ENCODE measurements at places on chromosomes 11 and 22. TPM values are rescaled to one million over a fixed set of nuclear protein-coding genes. Genes with fewer than 3 reads are reported as not detected.

DNA sequence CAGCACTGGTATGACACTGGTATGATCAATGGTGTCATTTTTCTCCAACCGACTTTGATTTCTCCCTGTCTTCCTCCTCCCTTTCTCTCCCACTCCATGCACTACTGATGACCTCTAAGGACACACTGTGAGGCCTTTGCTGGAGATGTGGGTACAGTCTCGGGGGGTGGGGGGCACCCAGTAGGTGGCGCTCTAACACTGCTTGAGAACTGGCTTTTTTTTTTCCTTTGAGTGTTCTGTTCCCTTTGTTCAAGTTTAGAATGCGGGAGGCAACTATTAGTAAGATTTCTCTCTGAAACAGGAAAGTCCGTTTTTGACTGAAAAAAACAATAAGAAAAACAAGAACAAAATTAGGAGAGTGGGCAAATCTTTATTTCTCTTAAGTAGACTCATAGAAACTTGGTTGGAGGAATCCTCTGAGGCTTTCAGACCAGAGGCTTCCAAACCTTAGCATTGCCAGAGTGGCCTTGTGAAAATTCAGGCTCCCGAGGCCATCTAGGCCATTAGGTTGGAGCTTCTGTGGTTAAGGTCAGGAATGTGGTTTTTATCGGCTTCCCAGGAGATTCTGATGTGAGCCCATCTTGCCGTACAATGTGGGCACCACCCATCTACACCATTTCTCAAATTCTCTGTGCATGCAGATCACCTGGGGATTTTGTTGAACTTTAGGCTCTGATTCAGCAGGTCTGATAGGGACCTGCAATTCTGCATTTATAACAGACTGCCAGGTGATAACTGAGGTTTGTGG, 43.2 kb downstream of the PANX1 start:
- no peak for DNase-seq

DNA sequence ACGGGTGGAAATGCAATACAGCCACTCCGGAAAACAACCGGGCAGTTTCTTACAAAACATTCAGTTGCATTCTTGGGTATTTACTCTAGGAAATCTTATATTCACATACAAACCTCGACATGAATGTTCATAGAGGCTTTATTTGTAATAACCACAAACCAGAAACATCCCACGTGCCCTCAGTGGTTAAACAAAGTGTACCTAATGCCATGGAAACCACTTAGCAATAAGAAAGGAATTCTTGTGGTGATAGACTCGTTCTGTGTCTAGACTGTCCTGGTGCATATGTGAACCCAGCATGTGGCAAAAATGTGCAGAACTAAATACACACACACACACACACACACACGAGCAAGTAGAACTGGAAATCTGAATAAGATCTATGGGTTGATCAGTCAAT, 1073.3 kb downstream of the TBC1D22A start:
- DNase-seq = no peak

DNA sequence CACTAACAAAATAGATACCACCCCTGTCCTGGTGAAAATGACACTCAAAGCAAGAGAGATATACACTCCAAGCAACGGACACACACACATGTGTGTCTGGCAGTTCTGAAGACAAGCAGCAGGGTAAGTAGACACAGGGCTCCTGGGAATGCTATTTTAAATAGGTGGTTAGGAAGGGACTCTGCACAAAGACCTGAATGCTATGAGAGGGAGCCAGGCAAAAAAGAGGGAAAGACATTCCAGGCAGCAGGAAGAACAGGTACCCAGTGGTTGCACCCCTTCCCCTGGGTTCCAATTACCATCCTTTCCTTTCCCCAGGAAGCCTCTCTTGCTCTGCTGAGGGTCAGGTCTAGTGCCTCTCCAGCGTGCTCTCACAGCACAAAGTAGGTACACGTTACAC, 3.0 kb downstream of the UFD1 start:
- DNase-seq = no peak

GRCh38 chr22:20591660-20592310, 84.4 kb downstream of the MED15 start:
- no peak for DNase-seq

DNA sequence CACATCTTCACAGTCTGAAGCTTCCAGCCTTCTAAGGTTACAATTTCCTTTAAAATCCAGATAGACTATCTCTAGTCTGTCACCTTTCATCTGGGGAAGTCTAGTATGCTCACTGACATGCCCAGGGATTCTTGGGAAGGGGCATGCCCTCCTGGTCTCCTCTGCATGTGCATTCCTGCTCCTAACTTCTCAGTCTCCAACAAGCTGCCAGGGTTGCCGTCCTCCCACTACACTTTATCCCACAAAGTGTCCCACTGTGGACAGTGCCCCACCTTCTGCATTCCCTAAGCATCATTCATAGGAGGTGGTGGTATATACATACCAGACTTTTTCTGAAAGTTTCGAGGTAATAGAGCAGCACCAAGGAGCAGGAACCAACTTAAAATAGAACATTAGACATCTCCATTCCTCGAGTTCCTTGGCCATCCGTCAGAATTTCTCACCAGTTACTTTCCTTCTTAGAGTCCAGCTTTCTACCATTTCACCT, 28.7 kb downstream of the EIF3F start:
- no peak for DNase-seq

DNA sequence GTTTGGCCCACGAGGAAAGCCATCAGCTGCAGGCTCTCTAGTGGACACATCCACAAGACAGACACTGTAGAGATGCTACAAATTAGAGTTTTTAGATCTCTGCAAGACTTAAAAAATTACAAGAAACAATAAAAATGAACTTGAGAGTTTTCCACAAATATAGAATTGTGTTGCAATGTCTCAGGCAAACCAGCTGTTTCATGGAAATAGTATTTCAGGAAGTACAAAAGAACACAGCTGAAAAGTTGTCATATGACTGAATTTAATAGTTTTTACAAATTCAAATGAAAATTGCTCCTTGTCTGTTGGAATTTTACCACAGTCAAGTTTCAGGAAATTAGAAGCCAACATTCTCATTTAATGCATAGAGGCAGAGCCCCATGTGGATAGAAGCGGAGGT, 184.5 kb upstream of the PITPNB start:
- DNase-seq = no peak

GRCh38 chr11:14029971-14030920, 67.7 kb downstream of the SPON1 start:
- no peak for DNase-seq

DNA sequence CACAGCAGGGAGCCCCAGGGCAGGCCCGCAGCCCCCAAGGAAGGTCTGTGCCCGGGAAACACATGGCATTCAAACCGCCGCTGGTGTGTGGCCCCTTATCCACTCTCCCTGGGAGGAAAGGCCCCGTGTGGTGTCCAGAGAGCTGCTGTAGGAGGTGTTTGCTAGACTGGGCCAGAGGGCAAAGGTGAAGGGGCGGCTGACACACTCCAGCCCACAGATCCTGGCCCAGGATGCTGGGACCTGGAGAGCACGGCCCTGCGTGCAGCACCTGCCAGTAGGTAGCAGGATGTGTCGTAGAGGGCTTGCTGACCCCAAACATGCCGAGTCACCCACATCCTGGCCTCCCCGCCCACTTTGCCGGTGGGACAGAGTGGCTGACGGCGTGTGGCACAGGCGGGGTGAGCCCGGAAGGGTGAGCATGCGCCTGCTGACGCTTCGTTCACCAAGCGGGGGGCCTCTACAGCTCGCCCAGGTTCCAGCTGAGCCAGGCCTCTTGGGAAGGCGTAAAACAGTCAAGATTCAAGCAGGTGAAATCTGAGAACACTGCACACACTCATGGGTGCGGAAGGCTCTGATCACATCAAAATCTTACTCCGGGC, 11.0 kb downstream of the OSBPL5 start:
- DNase-seq = no peak

DNA sequence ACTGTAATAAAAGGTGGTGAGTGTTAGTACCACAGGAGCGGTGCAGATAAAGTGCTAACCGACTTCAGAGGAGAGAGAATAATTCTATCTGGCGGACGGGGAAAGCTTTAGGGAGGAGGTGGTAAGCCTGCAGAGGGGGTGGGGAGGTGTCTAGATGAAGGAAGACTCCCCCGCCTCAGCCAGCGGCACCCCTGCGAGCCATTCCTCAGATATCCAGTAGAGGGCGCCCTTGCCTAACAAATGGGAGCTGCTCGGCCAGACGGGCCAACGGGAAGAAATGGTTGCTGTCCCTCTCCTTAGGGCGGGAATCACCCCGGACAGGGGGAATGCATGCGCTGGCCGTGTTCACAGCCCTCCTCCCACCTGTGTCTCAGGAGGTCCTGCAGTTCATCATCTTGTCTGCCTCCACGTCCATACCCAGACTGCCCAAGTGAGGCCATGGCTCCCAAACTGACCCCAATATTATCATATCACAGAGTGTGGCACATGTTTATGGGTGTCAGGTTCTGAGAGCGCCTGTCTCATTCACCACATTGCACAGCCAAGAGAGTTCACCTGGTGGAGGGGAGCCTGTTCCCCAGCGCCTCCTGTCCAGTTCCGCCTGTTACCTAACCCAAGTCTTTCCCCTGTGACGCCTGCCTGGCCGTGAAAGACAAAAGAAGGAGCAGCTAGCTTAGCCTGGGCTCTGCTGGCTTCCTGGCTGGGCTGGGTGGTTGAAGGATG, 85.5 kb downstream of the ST3GAL4 start:
- DNase-seq = peak; percentile 80

DNA sequence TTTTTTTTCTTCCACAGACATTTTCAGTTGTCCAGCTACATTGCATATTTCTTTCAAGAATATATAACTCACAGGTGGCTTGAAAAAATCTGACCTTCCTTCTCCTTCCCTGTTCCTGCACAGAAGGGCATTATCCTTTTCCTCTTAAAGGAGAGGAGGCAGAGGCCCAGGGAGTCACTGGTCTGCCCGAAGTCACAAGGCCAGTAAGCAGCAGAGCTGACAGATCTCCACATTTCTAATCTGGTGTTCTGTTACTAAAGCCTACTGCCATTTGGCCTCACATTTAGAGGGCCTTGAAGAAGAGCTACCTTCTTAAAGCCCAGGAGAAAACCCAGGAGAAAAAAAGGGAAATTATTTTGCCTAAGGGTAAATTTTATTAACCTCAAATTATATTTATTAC, 12.3 kb downstream of the ENDOD1 start:
- DNase-seq = no peak

DNA sequence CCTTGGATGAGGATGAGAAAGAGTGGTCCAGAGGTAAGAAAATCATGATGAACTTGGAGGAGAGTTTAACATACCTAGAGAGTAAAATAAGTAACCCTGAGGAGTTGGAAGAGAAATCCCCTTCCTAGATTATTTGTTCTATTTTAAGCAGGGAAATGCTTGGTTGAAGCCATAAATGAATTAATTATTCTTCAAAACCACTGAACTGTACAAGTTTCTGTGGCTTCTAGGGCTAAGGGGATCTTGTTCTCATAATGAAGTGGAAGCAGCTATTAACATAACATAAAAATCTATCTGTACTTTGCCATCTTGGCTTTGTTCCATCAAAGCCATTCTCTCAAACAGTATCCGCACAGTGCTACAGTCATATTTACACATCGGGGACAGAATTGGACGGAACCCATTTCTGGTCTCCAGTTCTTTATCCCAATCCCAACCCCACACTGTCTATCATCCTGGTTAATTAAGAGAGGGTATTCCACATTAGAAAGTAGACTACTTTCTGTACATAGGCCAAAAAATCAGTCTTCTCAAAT, 14.5 kb upstream of the ARHGAP42 start:
- no peak for DNase-seq

DNA sequence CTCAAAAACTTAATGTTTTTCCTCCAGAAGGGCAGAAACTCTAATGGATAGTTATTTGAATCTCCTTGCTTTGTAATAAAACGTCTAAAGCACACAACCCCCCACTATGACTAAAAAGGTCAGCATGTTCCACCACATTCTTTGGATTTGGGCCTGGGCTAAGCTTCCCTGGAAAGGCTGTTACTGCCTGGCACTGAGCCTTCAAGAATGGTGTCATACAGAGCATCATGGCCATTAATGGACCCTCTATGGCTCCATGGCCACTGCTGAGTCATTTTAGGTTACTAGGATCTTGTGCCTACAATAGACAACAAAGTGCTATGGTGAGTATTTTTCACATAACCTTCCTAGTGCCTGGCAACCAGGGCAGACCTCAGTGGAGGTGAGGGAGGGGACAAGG, 242.6 kb upstream of the FAT3 start:
- no peak for DNase-seq

GRCh38 chr11:1126491-1126926, 31.2 kb upstream of the MUC5AC start:
- no peak for DNase-seq

GRCh38 chr11:61912530-61912898, 4.9 kb downstream of the RAB3IL1 start:
- no peak for DNase-seq

DNA sequence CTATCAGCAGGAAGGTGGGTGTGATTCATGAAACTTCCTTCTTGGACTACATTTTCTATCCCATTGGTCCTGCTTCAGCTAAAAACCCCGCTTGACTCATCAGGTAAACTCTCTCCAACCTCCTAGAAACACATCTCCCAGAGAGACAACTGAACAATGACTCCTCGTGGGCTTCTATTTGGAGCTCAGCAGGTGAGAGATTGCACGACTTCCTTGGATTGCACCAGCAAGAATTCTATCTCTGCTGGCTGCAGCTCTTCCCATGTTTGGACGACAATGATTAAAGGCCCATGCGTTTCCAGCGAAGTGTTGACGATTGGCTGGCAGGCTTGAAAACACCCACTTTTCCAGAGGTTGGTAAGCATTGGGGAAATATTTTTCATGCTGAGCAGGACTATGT, 216.1 kb upstream of the NTM start:
- no peak for DNase-seq

GRCh38 chr11:115925568-115926090, 421.4 kb upstream of the CADM1 start:
- no peak for DNase-seq

GRCh38 chr22:20877715-20878114, 18.9 kb downstream of the SNAP29 start:
- DNase-seq = no peak

DNA sequence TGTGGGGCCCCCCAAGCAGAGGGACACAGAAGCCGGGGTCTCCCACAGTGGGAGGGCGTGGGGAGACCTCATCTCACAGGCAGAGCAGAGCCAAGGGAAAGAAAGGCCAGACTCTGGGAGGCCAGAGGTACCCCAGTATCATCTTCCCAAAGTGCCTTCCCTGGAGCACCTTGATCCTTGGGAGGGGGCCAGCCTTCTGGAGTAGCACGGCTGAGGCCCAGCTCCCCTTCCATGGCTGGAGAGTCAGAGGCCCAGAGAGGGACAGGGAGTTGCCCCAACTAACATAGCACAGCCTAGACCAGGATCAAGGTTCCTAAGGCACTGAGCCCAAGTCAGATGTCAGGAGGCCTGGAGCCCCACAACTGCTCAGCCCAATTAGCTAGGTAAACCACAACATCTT, 50.6 kb downstream of the ELFN2 start:
- no peak for DNase-seq

Gene JAML
- 0.82 TPM for total RNA-seq

Gene CEP126
- total RNA-seq = 10.6 TPM

Gene ARHGAP20
- 47.3 TPM for total RNA-seq

Gene NUCB2
- 83.6 TPM for total RNA-seq

Gene P4HA3
- total RNA-seq = 0.41 TPM

Gene OR2AG1
- total RNA-seq = not detected

Gene TREH
- not detected for total RNA-seq

Gene VWCE
- total RNA-seq = 2.0 TPM

Gene FJX1
- total RNA-seq = 50.1 TPM

Gene CST6
- total RNA-seq = not detected

All from frontal cortex (tissue), 4 donors.